Stimulated activated CD4-positive, alpha-beta T cell treated with anti-CD3 and anti-CD28 coated beads, Interleukin-1b, Interleukin-23, amount 100 ng/mL, for 1 hour (primary cell): ENCODE measurements at places on chromosomes 6 and 20.

- DNase-seq = no peak
Measured at GRCh38 chr6:149974825-149975224, 11.1 kb downstream of the ULBP1 start.

DNA sequence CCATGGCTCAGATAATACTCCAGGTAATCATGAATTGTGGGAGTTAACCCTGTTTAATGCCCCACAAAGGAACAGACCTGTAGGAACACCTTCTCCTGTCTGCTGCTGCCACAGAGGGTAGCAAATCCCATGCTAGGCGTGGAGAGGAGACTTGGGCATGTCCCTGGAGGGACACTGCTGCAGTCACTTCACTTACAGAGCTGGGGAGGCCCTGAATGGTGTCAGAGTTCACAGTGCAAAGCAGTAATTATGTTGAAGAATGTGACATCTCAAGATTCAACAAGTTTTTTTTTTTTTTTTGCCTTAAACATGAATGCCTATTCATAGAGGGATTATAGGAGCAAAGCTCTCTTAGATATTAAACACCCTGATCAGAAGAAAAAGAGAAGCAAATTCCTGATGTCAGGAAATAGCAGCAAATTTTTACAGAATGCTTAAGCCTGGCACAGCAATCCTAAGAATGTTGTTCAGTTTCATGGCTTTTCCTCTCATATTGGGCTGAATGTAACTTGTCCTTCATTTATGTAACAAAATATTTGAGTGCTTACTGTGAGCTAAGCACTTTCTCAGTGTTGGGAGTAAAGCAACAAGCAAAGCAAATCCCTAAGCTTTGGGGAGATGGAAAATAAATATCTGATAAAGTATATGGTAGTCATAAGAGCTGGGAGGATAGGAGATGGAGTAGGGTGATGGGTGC lies 45.0 kb downstream of the CARMIL1 start:
- no peak for DNase-seq

DNA sequence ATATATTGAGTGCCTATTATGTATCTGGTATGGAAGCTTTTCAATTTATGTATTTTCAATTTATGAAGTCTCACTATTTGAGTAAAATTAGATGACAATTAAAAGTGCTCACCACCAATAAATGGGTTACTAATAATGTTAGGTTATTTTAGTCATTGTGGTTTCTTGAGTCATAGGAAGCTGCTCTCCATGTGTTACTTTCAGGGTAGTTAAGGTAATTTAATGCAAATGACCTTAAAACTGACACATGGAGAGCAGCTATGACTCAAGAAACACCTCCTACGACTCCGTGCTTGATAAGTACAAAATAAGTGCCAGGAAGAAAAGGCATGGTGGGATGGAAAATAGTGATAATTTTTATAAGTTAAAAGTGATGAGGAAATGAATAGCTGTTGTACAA lies 16.5 kb upstream of the TINAG start:
- DNase-seq = no peak

GRCh38 chr20:41533537-41534136 lies 84.5 kb downstream of the CHD6 start:
- no peak for DNase-seq

GRCh38 chr6:33297406-33297955 lies 1.3 kb downstream of the RGL2 start:
- no peak for DNase-seq

GRCh38 chr6:85600713-85601313 lies 7.2 kb upstream of the SNX14 start:
- no peak for DNase-seq

DNA sequence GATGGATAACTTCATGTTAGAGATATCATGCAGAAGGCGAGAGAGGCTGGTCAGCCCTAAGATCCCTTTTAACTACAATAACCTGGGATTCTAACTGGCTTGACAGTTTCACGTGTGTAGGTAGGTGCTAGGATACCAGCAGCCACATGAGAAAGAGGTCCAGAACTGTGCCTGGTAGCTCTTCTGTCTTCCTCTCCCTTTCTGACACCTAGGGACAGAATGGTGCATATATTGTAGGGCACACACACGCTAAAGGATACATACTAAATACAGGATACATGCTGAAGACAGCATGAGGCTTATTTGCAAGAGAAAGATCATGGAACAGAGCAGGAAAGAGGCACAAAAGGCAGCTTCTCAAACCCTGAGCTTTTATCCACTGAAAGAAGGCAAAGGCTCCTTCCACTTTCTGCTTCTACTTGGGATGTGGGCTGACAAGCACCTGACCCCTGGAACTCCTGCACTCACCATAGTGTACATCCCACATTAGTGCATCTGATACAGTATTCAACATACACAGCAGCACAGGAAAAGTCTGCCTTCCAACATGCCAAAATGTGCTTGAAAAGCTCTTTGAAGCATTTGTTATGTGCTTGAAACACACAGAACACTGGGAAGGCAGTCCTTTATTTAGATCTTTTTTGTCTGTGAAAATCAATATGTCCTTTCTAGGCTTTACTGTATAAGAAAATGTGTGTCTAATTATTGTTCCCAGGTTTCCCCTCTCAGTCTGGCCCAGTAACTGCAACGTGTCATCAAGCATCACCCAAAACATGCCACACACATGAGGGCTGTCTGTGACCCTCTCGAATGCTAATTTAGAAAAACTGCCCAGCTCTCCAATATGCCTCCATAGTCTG lies 3.2 kb downstream of the SLC22A23 start:
- DNase-seq = no peak

DNA sequence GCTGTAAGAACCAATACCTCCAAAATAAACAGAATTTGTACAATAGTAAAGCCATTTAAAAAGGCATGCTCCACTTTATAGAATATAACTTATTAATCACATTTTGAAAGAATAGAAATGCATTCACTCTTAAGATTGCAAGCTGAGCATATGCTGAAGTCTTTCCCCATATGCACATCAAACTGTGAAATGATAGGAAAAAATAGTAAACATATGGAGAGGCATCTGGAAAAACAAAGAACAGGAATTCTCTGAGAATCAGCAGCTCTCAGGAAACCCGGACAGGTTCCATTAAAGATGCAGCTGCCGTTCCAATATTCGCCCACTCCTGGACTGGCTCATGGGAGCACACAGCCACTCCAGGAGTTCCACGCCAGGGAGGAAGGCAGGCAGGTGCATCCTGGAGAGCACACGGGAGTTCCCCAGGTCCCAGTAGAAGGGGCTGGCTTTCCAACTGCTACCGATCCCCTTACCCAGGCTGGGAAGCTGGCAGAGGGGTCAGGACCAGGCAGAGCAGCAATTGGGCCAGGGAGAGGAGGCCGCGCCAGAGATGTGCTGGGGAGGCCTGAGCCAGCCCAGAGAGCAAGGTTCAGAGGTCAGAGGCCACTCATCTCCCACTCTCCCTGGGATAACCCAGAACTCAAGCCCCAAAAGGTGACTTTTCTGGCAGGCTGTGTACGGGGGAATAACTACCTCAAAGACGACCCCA lies 111.1 kb downstream of the DLL1 start:
- DNase-seq = no peak

DNA sequence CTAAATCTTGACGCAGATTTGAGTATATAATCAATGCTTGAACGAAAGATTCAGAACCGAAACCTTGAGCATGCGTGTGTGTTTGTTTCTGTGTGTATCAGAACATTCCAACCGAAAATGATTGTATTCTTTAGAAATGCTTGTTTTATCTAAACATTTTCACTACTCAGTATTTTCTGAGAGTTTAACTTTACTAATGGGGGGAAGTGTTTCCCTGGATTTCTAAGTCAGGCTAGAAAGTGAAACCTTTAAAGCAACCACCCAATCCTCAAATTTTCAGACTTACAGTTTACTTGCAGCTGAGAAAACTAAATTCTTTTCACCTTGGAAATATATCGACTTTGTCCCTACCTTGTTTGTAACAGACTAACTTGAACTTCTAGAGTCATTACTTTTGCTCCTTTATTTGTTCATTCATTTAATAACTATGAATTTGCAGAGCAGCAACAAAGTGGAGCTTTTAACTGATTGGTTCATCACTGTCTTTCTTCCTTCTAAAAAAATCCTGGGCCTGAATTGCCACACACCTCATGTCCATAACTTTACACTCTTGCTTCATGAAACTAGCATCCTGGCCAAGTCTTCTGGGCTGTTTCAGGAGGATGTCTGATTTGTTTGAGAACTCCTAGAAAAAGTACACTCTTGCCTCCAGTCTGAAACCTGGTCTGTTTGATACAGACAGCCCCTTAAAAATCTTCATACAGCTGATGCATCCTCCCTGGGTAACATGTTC lies 77.8 kb upstream of the XRN2 start:
- DNase-seq = no peak

- DNase-seq = no peak
Measured at GRCh38 chr20:11676630-11677287, 240.9 kb upstream of the BTBD3 start.

DNA sequence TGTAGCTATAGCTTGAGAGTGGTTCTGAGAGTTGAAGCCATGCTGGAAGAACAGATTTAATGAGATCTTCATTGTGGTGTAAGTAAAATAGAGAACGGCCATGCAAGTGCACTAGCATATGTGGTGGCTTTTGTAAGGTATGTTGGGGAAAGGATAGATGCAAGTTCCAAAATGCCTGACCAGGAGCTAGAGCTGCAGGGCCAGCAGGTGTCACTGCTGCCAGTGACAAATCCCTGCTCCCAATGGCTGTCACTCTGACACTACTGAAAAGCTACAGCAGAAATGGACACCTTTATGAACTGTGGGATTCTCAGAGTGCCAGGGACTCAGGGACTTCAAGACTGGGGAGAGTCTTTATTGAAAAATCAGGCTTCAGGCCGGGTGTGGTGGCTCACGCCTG lies 23.1 kb upstream of the VIP start:
- no peak for DNase-seq

DNA sequence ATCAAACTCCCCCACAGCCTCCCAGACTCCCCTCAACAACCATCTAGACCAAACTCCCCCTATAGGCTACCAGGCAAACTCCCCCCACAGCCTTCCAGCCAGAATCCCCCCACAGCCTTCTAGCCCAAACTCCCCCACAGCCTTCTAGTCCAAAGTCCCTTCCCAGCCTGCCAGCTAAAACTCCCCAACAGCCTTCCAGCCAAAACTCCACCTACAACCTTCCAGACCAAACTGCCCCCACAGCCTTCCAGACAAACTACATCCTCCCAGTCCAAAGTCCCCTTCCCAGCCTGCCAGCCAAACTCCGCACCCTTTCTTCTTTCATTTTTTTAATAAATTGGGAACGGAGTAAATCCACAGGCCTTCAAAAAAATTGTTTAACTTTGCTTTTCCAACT lies 37.4 kb upstream of the SYNDIG1 start:
- DNase-seq = no peak

DNA sequence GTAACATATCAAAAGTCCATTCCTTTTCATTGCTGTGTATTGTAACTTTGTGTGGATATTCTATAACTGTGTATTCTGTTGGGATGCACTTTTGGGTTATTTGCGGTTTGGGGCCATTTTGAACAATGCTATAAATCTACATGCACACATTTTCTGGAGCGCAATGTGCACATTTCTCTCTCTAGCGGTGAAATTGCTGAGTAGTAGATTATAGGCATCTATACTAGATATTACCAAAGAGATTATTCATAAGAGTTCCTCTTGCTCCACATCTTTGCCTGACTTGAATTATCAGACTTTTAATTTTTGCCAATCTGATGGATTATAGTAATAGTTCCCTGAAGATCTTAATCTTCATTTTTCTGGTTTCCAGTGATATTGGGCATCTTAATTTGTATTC lies 18.3 kb upstream of the FRK start:
- no peak for DNase-seq

- DNase-seq = no peak
Measured at GRCh38 chr6:83176246-83176645, 16.8 kb downstream of the PGM3 start.

DNA sequence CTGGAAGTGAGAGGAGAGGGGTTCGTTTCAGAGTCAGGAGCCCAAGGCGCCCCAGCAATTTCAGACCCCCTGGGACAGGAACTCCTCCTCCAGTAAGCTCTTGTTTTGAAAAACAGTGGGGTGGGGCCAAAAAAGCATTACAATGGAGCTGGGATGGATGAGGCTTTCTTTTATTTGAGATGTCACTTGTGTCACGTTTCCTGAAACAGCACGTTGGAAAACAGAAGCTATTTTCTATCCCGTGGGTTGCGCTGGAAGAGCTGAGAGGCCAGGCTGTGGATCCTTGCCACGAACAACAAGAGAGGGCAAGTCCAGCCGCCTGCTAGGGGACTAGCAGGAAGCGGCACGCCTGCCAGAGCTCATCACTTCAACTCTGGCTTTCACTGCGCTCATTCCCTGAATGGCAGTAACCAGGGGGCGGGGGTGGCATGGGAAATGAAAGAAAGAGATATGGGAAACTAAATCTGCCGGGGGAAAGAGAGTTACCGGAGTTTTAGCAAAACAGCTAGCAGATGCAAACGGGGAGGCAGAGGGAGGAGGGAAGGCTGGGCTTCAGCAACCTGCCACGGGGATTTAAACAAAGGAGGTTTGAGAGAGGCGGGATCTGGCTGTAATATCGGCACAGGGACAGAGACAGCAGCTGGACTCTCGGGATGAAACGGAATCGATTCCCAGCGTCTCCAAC lies 34.6 kb downstream of the GCNT2 start:
- no peak for DNase-seq

DNA sequence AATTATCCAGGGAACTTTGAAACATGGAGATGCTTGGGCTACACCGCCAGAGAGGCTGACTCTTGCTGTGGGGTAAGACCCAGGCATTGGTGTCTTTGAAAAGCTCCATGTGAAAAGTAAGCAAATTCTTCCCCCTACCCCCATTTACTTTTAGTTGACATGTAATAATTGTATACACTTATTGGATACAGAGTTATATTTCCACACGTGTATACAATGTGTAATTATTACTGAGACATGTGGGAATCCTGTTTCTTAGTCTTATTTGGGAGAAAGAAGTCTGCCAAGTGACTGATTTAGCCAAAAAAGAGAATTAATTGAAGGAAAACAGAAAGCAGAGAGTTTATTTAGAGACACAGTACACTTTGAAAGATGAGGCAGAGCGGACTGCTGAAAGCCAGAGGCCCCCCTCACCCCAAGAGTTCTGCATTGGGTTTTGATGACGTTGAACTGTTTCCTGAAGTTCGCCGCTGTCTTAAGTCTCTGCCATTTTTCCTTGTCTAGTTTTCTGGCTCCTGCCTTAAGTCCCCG lies 193.8 kb downstream of the PACRG start:
- DNase-seq = no peak

- no peak for DNase-seq
Measured at GRCh38 chr6:84095156-84095555, 61.6 kb downstream of the MRAP2 start.

- DNase-seq = no peak
Measured at GRCh38 chr6:123276546-123276980, 280.5 kb downstream of the CLVS2 start.

GRCh38 chr6:56816370-56816769 lies 138.5 kb upstream of the BEND6 start:
- no peak for DNase-seq

GRCh38 chr6:143141442-143141841 lies 80.8 kb downstream of the AIG1 start:
- no peak for DNase-seq

GRCh38 chr6:111417181-111417585 lies 65.8 kb downstream of the REV3L start:
- DNase-seq = no peak

GRCh38 chr6:153958860-153959259 lies 80.2 kb upstream of the OPRM1 start:
- no peak for DNase-seq
